ENCODE measurements at places on chromosomes 5 and 9.

DNA sequence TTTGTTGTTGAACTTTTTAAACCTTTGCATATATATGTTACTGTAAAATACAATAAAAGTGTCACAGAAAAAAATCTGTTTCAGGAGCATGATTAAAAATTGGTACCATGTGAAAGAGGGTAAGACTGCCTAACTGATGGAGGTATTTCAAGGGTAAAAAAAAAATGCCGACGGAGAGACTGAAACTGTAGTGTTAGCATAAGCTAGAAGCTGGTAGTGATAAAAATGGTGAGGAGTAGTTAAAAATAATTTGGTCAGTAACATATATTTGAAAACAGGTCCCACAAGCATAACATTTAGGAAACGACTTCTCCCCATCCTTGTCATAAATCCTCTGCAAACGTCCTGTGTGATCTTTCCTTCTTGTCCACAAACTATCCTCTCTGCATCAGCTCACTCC lies 64.7 kb downstream of the MEF2C start:
- DNase-seq: no peak

GRCh38 chr9:131635285-131635684 lies 90.0 kb downstream of the PRRT1B start:
- no peak for DNase-seq

DNA sequence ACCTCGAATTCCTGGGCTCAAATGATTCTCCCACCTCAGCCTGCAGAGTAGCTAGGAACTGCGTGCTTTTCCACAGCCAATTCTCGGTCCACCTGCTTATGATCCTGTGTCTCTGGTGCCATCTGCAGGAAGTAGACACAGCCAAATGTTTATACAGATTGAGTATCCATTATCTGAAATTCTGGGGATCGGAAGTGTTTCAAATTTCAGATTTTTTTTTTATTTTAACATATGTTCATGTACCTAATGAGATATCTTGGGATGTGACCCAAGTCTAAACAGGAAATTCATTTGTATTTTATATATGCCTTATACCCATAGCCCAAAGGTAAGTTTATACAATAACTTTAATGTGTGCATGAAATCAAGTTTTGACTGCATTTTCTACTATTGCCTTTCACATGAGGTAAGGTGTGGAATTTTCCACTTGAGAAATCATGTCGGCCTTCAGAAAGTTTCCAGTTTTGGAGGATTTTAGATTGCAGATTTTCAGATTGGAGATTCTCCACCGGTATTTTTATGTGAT lies 89.5 kb downstream of the ESM1 start:
- no peak for DNase-seq

GRCh38 chr9:27192291-27192960 lies 83.4 kb downstream of the TEK start:
- DNase-seq: no peak
